Naive B cell (primary cell): ENCODE measurements at places on chromosomes 12 and 14.

DNA sequence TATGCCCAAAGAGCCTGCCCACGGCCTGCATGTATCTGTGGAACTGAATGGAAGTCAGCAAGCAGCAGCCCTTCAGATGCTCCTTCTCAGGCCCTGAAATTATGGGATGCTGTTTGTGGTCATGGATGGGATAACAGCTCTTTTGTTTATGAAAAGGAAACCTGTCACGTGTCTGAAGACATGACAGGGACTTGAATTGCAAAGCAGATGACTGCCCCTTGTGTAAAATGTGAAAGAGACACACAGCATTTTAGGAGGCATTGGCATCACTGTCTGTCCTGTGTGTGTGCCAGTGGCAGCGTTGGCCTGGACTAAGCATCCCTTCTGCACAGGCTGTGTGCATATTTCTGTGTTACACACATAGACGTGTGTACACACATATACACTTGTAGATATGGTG lies 192.1 kb downstream of the VRK1 start:
- H3K36me3 ChIP-seq = peaks cover 9% of the 10 kb centered on the region
- H3K27me3 ChIP-seq = peaks cover 6% of the 10 kb centered on the region
- peak overlapping the region; percentile 18 for H3K4me3 ChIP-seq
- DNase-seq = no peak
- H3K4me1 ChIP-seq = peaks cover 30% of the 10 kb centered on the region

GRCh38 chr12:54253240-54253639 lies 26.7 kb downstream of the CBX5 start:
- peaks cover 5% of the 10 kb centered on the region for H3K36me3 ChIP-seq
- no peak overlapping the region for H3K4me3 ChIP-seq
- DNase-seq = no peak
- H3K27me3 ChIP-seq = no peaks in the 10 kb centered on the region

- H3K27me3 ChIP-seq = no peaks in the 10 kb centered on the region
- H3K36me3 ChIP-seq = peaks cover 11% of the 10 kb centered on the region
- H3K4me1 ChIP-seq = peaks cover 75% of the 10 kb centered on the region
- no peak for DNase-seq
- H3K4me3 ChIP-seq = no peak overlapping the region
These were observed 431.6 kb downstream of the ZFP36L1 start for GRCh38 chr14:68361231-68361630.

DNA sequence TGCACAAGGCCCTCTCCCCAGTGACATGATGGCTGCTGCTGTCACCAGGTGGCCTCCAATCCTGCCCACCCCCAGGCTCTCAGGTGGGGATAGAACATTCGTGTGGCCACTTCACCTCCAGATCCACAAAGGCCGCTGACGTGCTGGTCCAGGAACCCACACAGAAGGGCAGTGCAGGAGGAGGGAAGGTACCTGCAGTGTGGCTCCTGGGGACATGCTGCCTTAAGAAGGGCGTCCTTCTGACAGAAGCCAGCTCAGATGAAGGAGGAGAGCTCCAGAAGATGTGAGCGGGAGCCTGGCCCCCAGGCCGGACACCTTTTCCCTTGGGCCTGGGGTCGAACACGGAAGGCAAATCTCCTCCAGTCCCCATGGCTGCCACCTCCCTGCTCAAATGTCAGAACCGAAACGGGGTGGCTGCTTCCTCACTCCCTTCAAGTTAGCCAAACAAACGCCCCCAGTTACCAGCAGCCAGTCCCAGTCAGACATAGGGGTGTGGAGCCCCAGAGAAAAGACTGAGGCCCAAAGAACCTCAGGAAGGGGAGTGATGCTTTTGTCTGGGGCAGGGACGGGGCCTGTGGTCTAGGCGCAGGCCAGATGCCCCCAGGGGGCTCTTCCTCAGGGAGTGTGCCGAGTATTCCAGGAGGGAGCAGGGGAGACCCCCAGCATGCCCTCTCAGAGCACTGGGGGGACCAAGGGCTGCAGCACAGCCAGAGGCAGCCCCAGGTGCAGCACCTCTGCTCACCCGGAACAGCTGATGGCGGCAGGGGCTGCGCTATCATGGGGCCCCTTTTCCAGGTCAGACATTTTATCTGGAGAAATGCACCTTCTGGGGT lies 155.9 kb downstream of the CALM1 start:
- H3K27me3 ChIP-seq = no peaks in the 10 kb centered on the region
- no peak overlapping the region for H3K4me3 ChIP-seq
- H3K36me3 ChIP-seq = no peaks in the 10 kb centered on the region

DNA sequence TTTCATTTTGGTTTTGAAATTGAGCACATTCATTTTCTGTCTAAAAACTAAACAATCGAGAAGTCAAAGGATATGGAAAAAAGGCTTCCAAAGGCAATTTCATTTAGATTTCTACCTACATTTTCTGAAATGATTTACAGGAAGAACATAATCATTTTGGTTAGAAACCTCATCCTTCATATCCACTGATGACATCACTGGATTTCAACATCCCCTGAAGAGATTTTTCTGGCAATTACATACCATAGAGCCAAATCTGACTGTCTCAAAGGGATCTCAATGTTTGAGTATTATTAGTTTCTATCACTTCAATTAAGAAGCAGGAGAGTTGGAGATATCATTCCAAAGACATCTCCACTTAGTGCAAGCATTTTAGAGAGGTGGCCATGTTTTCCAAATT lies 137.8 kb downstream of the TTC7B start:
- no peak overlapping the region for H3K27ac ChIP-seq
- no peak overlapping the region for H3K4me3 ChIP-seq
- H3K36me3 ChIP-seq = no peaks in the 10 kb centered on the region
- no peaks in the 10 kb centered on the region for H3K27me3 ChIP-seq
- DNase-seq = no peak

DNA sequence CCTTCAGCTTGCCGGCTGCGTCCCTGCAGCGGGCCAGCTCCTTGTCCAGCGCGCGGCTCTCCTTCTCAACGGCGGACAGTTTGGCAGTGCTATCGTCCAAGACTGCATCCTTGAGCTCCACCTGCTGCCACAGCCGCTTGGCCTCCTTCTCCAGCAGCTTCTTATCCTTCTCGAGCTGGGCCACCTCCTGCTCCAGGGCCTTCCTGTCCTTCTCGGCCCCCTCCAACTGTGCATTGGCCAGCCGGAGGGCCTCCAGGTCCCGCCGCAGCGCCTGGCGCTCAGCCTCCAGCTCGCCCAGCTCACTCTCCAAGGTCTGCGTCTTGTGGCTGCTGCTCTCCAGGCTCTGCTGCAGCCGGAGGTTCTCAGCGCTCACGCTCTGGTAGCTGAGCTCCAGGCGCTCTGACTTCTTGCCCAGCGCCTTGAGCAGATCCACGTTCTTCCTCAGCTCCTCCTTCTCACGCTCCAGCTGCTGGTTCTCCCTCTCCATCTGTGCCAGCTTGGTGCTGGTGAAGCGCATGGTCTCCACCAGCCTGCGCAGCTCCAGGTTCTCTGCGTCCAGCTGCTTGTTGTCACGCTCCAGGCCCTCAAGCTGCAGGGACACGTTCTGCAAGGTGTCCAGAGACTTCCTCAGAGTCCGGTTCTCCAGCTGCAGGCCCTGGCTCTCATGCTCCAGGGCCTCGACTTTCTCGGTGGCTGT lies 68.8 kb upstream of the GPR68 start:
- peaks cover 63% of the 10 kb centered on the region for H3K4me1 ChIP-seq
- H3K4me3 ChIP-seq = no peak overlapping the region
- DNase-seq = no peak

- no peaks in the 10 kb centered on the region for H3K36me3 ChIP-seq
- no peak for DNase-seq
- no peaks in the 10 kb centered on the region for H3K4me1 ChIP-seq
- no peak overlapping the region for H3K27ac ChIP-seq
These were observed 19.9 kb upstream of the BDKRB2 start for GRCh38 chr14:96184737-96185136.

- H3K27ac ChIP-seq = no peak overlapping the region
- DNase-seq = no peak
- no peaks in the 10 kb centered on the region for H3K36me3 ChIP-seq
- no peaks in the 10 kb centered on the region for H3K27me3 ChIP-seq
- H3K4me1 ChIP-seq = no peaks in the 10 kb centered on the region
These were observed 25.4 kb upstream of the ETV6 start for GRCh38 chr12:11624116-11624515.

DNA sequence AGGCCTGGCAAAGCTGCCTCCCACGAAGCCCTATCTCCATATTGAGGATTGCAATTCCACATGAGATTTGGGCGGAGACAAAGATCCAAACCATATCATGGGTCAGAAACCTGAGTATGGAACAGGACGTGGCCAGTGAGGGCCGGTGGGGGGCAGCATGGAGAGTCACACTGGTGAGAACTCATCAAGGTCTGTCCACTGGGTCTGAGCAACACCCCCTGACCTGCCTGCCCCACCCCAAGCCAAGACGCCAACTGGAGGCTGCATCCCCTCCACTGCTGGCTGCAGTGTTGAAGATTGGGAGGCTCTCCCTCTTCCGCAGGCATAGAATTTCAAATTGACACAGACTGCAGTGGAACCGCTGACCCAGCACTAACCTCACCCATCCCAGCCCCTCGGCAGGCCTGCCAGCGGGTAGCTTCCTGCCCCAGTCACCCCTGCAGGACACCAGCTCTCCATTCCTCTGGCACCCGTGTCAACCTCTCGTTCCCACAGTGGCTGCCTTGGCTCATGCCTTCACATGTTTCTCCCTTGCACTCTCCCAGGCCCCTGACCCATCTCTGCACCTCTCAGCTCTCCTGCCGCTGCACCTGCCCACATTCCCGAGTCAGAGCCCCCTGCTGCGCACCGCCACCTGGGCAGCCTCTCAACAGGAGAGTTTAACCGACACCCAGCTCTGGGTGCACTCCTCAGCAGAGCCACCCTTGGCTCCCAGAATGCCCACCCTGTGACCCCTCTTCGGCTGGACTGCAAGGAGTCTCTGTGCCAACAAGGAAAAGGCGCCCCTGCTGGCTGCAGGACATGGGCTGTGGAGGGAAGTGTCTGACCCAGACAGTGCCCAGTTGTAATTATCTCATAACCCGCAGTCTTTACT lies 45.2 kb upstream of the PPP2R5C start:
- H3K27me3 ChIP-seq = peaks cover 52% of the 10 kb centered on the region
- no peak for DNase-seq
- peaks cover 7% of the 10 kb centered on the region for H3K36me3 ChIP-seq
- H3K4me3 ChIP-seq = no peak overlapping the region
- no peak overlapping the region for H3K27ac ChIP-seq

GRCh38 chr14:35117112-35117511 lies 4.7 kb downstream of the PPP2R3C start:
- peak overlapping the region; percentile 47 for H3K27ac ChIP-seq
- peaks cover 54% of the 10 kb centered on the region for H3K4me1 ChIP-seq
- DNase-seq = no peak
- no peak overlapping the region for H3K4me3 ChIP-seq
- H3K27me3 ChIP-seq = no peaks in the 10 kb centered on the region

- H3K4me1 ChIP-seq = peaks cover 26% of the 10 kb centered on the region
- peaks cover 25% of the 10 kb centered on the region for H3K36me3 ChIP-seq
- H3K27me3 ChIP-seq = no peaks in the 10 kb centered on the region
- no peak overlapping the region for H3K4me3 ChIP-seq
- H3K27ac ChIP-seq = peak overlapping the region; percentile 84
These were observed 25.7 kb downstream of the PPP1CC start for GRCh38 chr12:110717037-110717436.
